ENCODE measurements at places on chromosomes 16 and 17. TPM values are rescaled to one million over a fixed set of nuclear protein-coding genes. Genes with fewer than 3 reads are reported as not detected.

CORO6 gene
- 8.7 TPM for total RNA-seq

DNA sequence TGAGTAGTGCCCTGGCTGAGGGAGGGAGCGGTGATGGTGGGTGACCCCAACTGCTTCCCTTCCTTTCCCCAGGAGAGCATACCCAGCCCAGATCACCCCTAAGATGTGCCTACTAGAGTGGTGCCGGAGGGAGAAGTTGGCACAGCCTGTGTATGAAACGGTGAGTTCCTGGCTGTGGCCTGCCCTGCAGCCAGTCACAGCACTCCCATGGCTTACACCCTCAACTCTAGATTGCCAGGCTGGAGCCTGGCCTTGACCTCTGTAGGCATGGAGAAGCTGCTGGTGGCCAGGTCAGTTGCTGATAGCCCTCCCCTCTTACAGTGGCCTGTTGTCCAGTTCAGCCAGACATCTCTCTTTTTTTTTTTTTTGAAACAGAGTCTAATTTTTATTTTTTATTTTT is 8.6 kb upstream of the NFATC3 start:
- no peaks in the 10 kb centered on the region for H3K4me1 ChIP-seq
- DNase-seq = no peak
- H3K36me3 ChIP-seq = peaks cover 9% of the 10 kb centered on the region
- H3K4me3 ChIP-seq = no peak overlapping the region
- no peak overlapping the region for H3K27ac ChIP-seq

- H3K36me3 ChIP-seq = no peaks in the 10 kb centered on the region
- no peak for DNase-seq
- H3K27me3 ChIP-seq = no peaks in the 10 kb centered on the region
- peaks cover 10% of the 10 kb centered on the region for H3K4me1 ChIP-seq
Measured at GRCh38 chr16:20761175-20761574, 2.6 kb upstream of the ACSM3 start.

AANAT gene
- not detected for total RNA-seq

GRCh38 chr17:8831234-8831849 is 32.2 kb upstream of the MFSD6L start:
- H3K4me1 ChIP-seq = no peaks in the 10 kb centered on the region
- H3K36me3 ChIP-seq = no peaks in the 10 kb centered on the region
- H3K27ac ChIP-seq = no peak overlapping the region
- H3K27me3 ChIP-seq = no peaks in the 10 kb centered on the region
- H3K4me3 ChIP-seq = no peak overlapping the region

GRCh38 chr17:39688475-39688835 is 598 bp upstream of the PGAP3 start:
- H3K4me1 ChIP-seq = peaks cover 10% of the 10 kb centered on the region
- peak overlapping the region; percentile 89 for H3K4me3 ChIP-seq
- no peaks in the 10 kb centered on the region for H3K27me3 ChIP-seq
- no peak for DNase-seq
- no peaks in the 10 kb centered on the region for H3K36me3 ChIP-seq

- H3K27ac ChIP-seq = no peak overlapping the region
- no peak for DNase-seq
- H3K27me3 ChIP-seq = peaks cover 45% of the 10 kb centered on the region
- no peak overlapping the region for H3K4me3 ChIP-seq
- no peaks in the 10 kb centered on the region for H3K4me1 ChIP-seq
Measured at GRCh38 chr16:56111100-56111499, 80.2 kb upstream of the GNAO1 start.

DNA sequence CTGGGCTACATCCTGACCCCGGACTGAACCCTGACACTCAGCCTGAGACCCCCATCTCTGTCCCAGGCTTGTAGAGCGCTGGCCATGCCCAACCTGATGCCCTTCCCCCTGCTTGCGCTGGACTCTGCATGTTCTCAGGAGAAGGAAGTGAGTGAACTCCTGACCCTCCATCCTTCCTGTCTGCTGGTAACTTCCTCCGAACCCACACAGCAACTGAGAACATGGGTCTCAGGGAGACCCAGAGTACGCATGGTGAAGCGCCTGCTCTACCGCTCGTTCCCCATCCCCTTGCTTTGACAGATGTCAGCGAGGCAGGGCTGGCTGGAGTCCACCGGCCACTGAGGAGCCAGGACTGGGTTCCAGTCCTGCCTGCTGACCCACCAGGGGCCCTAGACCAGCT is 6.1 kb downstream of the CAMKK1 start:
- peaks cover 57% of the 10 kb centered on the region for H3K4me1 ChIP-seq
- no peak for DNase-seq
- no peak overlapping the region for H3K4me3 ChIP-seq

TBC1D3K gene
- not detected for total RNA-seq
